ENCODE measurements at places on chromosomes 4 and X.

DNA sequence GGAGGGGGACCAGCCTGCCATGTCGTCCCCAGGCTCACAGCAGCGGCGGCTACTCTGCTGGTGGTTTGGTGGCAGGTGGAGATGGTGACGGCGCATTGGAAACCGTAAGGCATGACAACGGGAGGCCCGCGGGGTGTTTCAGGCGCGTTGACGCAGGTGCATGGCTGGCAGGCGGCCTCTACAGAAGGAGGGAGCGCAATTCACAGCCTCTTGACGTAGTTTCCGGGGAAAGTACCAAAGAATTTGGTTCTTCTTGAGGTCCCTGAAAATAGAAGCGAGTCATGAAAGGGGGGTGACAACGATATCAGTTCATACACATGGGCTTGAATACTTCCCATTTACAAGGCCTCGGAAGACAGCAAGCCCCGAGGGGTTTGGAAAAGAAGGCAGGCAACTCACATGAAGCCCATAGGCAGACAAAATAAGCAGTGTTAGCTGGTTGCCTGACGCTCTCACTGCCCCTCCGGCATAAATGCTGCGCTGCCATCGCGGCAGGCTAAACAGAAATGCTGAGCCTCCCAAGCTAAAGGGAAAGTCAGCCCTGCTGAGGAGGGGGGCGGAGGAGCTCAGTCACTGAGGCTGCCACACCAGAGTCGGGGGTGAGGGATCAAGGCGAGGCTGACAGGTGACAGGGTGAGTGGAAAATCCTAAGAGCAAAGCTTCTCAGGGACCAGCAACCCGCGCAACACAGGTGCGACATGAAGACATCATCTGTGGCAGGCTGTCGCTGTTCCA is 52.3 kb upstream of the PDLIM3 start:
- DNase-seq: no peak

- no peak for DNase-seq
Measured at GRCh38 chr4:148271166-148271565, 171.0 kb downstream of the NR3C2 start.

DNA sequence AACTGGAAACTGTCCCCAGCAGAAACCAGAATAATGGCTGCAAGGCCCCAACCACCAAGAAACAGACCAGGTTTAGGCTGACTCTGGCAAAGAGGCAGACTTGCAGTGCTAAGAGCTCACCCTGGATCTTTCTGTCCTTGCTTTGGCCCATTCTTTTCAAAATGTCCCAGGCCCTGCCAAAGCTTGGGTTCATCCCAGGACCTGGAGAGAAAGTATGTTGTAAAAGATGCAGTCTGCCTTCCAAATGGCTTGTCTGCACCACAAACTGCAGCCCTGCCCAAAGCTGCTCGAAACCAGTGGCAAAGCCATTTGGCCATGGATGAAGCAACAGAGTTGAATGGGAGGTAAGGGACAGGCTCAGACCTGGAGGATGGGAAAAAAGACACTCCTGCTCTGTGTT is 38.0 kb upstream of the LNX1 start:
- DNase-seq: no peak

DNA sequence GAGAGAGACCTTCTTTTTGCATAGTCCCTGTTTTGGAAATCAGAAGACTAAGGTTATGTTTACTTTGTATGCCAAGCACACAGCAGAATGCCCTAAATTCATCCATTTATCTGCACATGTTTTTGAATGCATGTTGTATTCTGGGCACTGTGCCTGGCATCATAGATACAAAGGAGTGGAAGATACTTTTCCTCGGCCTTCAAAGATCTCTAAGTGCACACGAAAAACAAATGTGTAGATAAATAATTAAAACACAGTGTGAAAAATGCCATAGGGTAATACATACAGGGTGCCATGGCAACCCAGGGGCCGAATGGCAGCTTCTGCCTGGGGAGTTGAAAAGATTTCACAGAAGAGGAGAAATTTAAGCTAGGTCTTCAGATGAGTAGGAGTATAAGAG is 390.6 kb upstream of the ATOH1 start:
- DNase-seq: no peak

- no peak for DNase-seq
Measured at GRCh38 chr4:122666527-122667245, 45.8 kb upstream of the IL21 start.

GRCh38 chr4:102500696-102501446 is at the start of gene NFKB1:
NFKB1 (plus strand) TSS chr4:102501359; CDS start chr4:102525519, 24,160 bp downstream.
- peak; percentile 5 for DNase-seq

- DNase-seq: no peak
Measured at GRCh38 chr4:113223001-113223400, 173.5 kb downstream of the ANK2 start.

GRCh38 chrX:1535241-1536041 is 1.5 kb downstream of the P2RY8 start:
- DNase-seq: no peak

GRCh38 chr4:31715302-31715701 is 995.1 kb downstream of the PCDH7 start:
- no peak for DNase-seq

Measured in NT2/D1 (cell line).